Purkinje cell (primary cell): ENCODE measurements at places on chromosomes 6 and 20. TPM values are rescaled to one million over a fixed set of nuclear protein-coding genes. Genes with fewer than 3 reads are reported as not detected.

PRKN gene
- 3.4 and 4.1 TPM in 2 replicates for polyA plus RNA-seq

OVOL2 gene
- 0.98 TPM in 1 of 2 replicates, not detected in the other for polyA plus RNA-seq

BHLHE23 gene
- polyA plus RNA-seq = not detected in 2 replicates

LHFPL5 gene
- not detected in 2 replicates for polyA plus RNA-seq

GPX5 gene
- not detected in 2 replicates for polyA plus RNA-seq

AVP gene
- not detected in 2 replicates for polyA plus RNA-seq

DOK5 gene
- polyA plus RNA-seq = 4.0 TPM in 1 of 2 replicates, not detected in the other

TREM2 gene
- not detected in 2 replicates for polyA plus RNA-seq

PSMB8 gene
- 3.1 and 6.6 TPM in 2 replicates for polyA plus RNA-seq

SMOC2 gene
- 1.0 TPM in 1 of 2 replicates, not detected in the other for polyA plus RNA-seq
